ENCODE measurements at places on chromosomes 2 and 18.

DNA sequence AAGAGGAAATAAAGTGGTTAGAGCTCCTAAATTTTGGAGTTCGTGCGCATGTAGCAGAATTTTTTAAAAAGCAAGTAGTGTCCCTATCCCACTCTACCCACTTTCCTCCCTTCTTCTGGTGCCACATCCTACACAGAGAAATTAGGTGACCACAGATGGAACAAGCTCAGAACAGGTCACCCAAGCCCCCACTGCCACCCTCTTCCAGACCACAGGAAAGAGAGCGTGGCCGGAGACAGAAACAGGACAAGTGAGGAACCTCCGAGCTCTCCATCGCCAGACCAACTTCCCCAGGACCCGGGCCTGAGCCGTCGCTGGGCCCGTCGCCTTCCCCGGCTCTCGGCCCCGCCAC lies 433 bp downstream of the NPC1 start:
- no peak for DNase-seq

DNA sequence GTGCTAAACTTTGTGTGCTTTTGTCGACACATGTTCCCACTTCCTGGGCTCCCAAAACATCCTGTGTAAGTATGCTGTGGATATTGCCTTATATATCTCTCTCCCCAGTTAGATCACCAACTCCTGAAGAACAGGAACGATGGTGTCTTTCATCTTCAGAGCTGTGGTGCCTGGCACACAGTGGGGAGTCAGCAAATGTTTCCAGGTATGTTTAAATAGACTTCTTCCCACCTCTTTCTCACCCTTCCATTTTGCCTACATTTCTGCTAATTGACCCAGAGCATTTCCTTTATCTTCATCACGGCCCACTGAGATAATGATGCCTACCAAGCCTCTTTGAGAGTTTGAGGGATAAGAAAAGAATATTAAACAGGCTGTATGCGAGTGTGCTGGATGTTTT lies 60.7 kb downstream of the RND3 start:
- no peak for DNase-seq

DNA sequence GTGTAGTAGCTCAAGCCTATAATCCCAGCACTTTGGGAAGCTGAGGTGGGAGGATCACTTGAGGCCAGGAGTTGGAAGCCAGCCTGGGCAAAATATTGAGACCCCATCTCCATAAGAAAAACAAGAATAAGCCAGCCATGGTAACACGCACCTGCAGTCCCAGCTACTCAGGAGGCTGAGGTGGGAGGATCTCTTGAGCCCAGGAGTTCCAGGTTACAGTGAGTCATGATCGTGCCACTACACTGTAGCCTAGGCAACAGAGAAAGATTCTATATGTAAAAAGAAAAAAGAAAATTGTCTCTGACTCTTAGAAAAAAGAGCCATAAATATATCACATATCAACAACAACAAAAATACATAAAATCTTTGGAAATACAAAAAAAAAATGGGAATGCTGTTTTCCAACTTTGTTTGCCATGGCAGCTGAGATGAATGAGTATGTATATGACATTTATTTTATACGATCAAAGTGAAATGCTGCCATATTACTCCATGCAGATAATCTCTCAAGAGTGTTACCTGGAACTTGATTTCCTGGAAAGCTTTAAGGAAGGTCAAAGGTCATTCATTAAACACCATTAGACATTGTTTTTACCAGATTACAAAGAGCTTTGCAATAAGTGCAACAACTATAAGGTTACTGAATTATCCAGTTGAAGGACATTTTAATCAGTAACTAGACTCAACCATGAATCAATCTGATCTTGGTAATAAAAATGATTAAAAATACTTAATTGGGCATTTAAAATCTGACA lies 19.7 kb upstream of the DAPL1 start:
- no peak for DNase-seq

- DNase-seq: peak; percentile 18
Observed at GRCh38 chr2:232795920-232796319, 19.6 kb upstream of the KCNJ13 start.

- DNase-seq: no peak
Observed at GRCh38 chr2:240933966-240934700, 28.0 kb downstream of the CROCC2 start.

- peak; percentile 86 for DNase-seq
Observed at GRCh38 chr2:101540518-101540917, 65.6 kb upstream of the RFX8 start.

DNA sequence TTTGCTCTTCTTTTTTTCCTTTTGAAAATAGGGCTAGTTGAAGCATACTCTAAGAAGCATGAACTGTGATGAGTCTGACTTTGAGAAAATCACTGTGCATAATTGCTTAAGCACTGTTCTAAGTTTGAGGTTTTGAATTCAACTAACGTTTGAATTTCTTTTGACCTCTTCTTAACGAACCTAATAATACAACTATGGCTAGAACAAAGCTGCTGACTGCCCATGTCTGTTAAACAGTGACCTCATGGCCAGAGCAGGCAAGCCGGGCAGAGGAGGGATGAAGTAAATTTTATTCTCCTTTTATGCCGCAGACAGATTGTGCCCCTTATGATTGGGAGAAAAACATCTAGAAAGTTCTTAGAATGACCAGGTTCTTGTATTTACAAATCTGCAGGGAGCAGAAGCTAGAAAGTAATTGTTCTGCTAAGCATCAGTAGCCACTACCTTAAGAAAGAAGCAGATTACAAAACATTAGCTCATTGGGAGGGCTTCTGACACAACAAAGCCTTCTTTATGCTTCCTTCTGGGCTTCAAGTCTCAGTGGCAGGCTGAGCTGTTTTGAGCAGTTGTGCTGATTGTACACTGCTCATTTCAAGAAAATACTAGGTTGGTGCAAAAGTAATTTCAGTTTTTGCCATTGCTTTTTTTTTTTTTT lies 97.8 kb upstream of the RASGRP3 start:
- DNase-seq: no peak

DNA sequence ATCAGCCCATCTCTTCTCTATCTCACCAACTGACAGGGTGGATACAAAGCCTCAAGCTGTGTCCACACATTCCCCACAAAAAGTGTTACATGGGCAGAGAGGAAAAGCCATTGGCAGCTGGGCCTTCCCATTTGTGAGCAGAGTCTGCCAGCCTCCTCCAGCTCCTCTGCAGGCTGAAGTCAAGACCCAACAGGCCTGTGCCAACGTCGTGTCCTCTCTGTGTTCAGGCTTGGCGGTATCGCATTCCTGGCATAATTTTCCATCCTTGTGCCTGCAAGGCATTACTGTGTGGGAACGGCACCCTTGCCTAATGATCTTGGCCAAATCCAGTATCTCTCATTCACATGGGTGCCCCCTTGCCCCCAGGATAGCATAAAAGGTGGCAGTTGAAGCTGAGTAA lies 41.5 kb upstream of the APCDD1 start:
- no peak for DNase-seq

DNA sequence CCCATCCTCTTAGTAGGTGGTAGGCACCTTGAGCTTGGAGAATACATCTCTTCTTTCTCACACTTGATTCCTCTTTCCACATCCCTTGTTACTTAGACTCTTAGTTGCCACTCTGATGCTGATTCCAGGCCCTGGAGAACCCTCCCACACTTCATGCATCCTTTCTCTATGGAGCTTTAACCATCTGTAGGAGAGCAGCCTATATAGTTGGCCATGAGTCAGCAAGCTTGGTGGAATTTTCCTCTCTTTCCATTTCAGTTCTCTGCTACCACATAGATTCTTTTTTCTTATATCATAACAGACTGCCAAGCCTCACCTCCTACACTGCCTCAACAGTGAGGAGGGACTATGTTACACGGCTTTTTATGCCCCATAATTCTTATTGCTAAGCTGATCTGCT lies 851.6 kb upstream of the CDH2 start:
- DNase-seq: no peak

GRCh38 chr2:55140316-55141219 lies 90.3 kb upstream of the RTN4 start:
- DNase-seq: no peak

- peak; percentile 59 for DNase-seq
Observed at GRCh38 chr2:105235388-105236059, 6.0 kb upstream of the GPR45 start.

GRCh38 chr18:22831441-22831904 lies 101.7 kb upstream of the RBBP8 start:
- DNase-seq: peak; percentile 67

- peak; percentile 61 for DNase-seq
Observed at GRCh38 chr2:85066874-85067351, 66.3 kb upstream of the TCF7L1 start.

DNA sequence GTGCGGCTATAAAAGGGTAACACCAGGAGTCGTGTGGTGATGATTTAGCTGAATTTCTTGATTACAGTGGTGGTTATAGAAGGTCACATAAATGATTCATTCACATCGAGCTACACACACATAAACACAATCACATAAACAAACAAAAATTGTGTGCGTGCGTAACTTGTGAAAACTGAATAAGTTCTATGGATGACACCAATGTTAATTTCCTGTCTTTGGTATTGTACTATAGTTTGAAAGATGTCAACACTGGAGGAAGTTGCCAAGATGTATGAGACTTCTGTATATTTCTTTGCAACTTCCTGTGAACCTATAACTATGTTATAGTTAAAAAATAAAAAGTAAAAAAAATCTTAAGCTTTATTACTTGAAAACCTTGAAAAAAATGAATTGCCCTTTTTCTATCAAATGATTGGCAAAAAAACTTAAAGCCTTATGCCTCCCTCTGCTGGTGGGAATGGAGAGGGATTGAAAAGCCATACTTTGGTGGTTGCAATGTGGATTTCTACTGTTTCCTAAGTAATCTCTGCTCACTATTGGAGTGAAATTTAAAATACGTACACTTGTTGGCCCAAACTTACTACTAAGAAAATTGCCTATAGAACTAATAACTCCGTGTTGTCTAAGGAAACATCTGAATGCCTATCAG lies 227.7 kb downstream of the RPIA start:
- DNase-seq: peak; percentile 9

- no peak for DNase-seq
Observed at GRCh38 chr18:63162271-63163014, 157.1 kb downstream of the BCL2 start.

GRCh38 chr2:21642647-21643046 lies 518.9 kb downstream of the TDRD15 start:
- DNase-seq: no peak

GRCh38 chr2:182319556-182320505 lies 107.0 kb downstream of the PDE1A start:
- no peak for DNase-seq

- peak; percentile 50 for DNase-seq
Observed at GRCh38 chr2:221289389-221289788, 282.7 kb downstream of the EPHA4 start.

GRCh38 chr18:32422978-32423740 lies 47.5 kb downstream of the GAREM1 start:
- DNase-seq: no peak

DNA sequence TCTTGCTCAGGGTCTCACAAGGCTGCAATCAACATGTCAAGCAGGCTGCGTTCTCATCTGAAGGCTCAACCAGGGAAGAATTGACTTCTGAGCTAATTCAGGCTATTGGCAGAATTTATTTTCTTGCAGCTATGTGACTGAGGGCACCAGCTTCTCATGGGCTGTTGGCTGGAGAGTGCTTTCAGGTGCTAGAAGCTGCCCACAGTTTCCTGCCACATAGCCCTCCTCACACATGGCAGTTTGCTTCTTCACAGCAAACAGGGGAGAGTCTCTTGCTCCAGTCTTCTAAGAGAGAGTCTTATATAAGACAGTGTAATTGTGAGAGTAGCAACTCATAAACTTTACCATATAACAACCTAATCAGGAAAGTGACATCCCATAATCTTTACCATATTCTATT lies 37.5 kb upstream of the INO80C start:
- no peak for DNase-seq

- DNase-seq: no peak
Observed at GRCh38 chr18:2654169-2654927, 1.2 kb upstream of the SMCHD1 start.

DNA sequence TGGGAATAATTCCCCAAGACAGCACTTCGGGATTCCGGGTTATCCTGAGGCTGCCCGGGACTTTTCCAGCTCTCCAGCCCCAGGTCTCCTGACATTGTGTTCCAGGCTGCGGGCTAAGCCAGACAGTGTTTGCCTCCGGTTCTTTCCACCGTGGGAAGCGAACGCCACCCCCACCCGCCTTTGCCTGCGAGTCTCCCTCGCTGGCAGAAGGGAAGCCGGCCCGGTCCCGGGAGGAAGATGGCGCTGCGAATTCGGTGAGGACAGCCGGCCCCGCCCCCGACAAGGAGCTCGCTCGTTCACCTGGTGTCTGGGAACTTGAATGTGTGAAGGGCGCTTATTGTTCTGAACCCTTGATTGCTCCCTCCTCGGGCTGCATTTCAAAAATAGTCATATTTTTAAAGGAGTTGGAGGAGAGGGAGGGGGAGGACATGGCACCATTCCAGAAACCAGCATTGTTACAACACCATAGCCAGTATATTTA lies 2.9 kb downstream of the LRATD1 start:
- DNase-seq: peak; percentile 36

GRCh38 chr2:235314371-235314930 lies 179.4 kb upstream of the AGAP1 start:
- no peak for DNase-seq

GRCh38 chr2:117983040-117983439 lies 30.8 kb downstream of the CCDC93 start:
- DNase-seq: no peak

GRCh38 chr2:8433390-8433789 lies 248.5 kb upstream of the ID2 start:
- no peak for DNase-seq
